CD4-positive, alpha-beta T cell treated with Interleukin-15 for 1 hour (primary cell): ENCODE measurements at places on chromosomes 6 and 20.

DNA sequence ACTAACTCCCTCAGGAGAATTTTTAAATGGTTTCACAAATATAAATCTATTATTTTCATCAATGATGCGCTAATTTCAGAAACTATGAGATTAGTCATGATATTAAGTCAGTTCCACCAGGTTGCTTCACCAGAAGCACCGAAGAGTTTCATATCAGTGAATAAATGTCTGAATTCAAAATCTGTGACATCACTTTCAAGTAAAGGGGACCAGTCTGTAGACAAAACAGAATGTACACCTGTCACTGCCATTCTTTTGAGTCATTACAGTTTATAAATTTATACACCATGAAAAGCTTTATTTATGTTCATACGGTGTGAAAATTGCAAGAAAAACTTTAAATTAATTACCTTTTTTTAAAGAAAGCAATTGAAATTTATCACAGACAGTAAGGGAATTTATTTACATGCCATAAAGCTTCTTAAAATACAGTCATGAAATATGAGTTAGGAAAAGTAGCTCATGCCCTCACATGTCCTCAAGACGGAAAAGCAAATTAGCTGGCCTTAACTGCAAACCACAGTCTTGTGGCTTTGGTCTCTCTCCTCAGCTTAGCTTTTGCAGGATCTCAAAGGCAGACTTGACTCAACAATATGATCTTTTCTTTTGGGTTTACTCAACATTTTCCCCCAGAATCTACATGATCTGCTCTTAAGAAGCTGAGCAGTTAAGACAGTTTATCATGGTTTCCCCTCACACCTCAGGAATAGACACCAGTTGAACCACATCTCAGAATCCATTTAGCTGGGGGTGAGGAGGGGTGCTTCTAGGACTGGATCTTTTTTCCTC is 177.7 kb upstream of the MCHR2 start:
- DNase-seq, result no peak

GRCh38 chr6:158818581-158819212 is 471 bp downstream of the EZR start:
- DNase-seq, result peak; percentile 72

DNA sequence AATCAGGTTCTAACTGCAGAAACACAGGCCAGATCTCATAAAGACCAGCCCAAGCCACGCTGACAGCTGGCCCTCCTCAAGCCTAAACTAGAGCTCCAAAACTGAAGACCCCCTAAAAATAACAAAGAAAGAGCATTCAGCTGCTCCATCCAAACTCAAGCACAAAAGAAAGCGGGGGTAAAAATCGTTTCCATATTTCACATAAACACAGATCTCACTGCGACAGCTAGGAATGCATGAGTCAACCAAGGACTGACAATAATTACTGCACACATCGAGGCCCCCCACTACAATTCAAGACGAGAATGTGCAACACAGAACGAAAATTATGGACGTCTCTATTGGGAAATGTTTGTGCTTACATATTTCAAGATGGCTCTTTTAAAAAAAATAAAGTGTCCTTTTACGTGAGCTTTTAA is 31.1 kb downstream of the CNKSR3 start:
- no peak for DNase-seq

DNA sequence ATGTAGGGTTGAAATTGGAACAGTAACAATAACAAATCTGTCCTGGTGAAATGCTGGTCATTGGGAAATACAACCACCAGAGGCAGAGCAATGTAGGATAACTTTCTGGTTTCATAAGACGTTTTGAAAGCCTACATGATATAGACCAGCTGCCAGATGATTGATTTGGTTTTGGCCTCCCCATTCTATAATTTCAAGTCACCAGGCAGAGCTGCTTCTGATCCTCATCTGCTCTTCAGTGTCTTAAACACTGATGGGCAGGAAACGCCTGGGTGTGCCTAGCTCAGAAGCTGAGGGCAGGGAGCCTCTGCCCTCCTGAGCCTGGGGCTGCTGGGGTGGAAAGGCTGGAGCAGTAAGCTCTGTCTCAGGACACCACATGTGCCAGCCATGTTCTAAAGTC is 24.5 kb downstream of the DHX35 start:
- DNase-seq, result no peak

DNA sequence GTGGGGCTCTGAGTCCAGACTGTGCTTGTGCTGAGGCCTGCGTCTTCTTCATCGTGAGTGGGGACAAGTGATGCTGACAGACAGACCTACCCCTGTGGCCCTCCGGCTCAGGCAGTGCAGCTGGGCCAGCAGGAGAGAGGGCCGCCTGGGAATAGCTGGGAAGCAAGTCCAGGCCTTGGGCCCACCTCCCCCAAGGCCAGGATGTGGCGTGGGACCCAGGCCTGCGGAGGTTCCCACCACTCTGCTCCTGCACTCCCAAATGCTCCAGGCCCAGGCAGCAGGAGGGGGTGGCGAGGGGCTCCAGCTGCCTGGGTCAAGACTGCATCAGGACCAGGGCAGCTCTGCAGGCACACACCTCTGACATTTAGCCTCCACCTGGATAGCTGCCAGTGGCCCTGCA is 38.3 kb downstream of the DAAM2 start:
- no peak for DNase-seq

DNA sequence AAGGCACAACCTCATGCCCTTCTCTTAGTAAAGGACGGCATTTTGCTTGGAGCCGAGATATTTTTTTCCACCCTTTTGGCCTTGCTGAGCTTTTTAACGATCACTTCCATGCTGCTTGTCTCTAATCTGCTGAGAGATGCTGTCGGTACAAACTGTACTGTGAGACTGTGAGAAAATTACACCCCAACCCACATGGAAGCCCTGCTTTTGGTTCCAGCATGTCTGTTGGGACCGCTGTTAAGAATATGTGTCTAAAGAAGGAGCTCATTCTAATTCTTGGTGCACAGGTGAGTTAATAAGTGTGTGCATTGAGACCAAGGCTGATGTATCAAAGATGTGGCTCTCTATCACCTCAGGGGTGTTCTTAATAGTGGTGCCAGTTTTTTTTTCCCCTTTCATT is 304.5 kb upstream of the MAP3K7 start:
- no peak for DNase-seq
